ENCODE measurements at places on chromosomes 12 and 14.
A peak's percentile ranks its signal among the peaks of the same experiment; 100 is the strongest.

DNA sequence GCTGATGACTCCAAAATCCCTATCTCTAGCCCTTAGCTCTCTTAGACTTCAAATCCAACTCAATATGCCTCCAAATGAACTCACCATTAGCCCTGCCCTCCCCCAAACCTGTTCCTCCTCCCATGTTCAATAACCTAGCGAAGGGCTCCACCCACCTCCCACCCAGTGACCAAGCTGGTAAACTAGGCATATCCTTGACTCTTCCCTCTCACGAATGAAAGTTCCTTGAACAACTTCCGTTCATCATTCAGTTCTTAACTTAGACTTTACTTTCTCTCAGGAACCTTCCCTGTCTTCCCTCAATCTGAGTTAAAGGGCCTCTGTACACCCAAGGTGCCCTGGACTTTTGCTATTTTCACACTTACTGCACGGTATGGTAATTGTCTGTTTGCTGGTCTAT lies 1.9 kb upstream of the KLHDC1 start:
- no peak for DNase-seq

GRCh38 chr14:80545935-80546854 lies 334.9 kb upstream of the DIO2 start:
- no peak for DNase-seq

DNA sequence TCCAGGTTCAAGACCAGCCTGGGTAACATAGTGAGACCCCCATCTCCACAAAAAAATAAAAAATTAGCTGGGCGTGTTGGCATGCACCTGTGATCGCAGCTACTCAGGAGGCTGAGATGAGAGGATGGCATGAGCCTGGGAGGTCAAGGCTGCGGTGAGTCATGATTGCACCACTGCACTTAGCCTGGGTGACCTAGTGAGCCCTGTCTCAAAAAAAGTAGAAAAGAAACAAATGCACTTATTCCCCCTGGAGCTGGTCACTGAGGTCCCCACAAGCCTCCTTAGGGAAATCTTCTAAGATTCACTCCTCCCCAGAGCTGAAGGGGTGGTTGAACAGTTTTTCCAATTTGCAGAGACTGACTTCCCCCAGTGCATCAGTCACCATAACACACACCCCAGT lies 1.6 kb downstream of the CD9 start:
- DNase-seq = no peak

DNA sequence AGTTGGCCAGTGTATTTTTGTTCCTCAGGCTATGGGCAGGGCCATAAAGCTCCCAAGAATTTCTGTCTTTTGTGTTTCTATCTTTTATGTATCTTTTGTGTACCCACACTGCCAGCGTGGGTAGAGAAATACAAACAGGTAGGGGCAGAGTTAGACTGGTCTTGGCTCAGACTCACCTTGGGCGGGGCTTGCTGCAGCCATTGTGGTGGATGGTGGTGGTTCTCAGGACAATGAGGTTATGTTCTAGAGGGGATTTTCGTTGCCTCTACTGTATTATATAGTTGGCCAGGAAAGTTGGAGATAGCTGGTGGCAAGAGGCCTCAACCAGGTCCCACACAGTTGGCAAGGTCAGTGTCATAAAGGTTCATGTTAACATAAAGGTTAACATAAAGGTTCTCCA lies 977.5 kb upstream of the LRFN5 start:
- DNase-seq = no peak

GRCh38 chr14:97027256-97027999 lies 230.2 kb downstream of the VRK1 start:
- DNase-seq = no peak

- no peak for DNase-seq
These were observed 888 bp downstream of the C1QL4 start for GRCh38 chr12:49335955-49336644.

GRCh38 chr14:104210817-104211195 lies 72.4 kb downstream of the KIF26A start:
- DNase-seq = no peak

DNA sequence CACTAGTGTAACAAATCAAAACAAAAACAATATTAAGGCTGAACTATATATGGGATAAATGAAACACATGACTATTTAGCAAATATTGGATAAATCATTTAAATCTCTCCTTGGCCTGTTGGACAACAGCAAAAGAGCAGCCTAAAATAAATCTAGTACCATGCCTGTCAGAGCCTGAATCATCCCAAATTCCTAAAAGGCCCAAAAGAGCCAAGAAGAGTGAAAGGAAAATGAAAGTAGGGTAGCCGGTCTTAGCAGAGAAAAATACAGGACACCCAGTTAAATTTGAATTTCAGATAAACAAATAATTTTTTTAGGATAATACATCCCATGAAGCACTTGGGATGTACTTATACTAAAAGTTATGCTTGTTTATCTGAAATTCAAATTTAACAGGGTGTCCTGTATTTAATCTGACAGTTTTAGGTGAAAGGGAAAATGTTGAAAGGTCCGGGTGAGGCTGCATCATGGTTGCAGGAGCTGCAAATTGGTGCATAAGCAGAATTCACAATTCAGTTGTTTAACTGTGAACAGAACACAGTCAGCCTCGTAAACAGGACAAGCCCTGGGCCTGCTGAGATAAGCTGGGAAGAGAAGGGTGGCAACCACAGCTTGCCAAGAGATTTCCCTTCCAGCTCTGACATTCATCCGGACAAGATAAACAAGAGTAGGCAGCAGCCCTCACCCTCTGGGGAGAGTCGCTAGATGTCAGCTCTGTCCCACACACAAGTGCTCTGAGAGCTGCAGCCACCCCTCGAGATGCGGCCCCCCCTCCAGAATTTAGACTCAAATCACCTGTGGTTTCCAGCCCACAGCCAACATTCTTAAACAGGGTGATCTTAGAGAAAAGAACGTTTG lies 30.3 kb downstream of the DMAC2L start:
- peak; percentile 71 for DNase-seq

DNA sequence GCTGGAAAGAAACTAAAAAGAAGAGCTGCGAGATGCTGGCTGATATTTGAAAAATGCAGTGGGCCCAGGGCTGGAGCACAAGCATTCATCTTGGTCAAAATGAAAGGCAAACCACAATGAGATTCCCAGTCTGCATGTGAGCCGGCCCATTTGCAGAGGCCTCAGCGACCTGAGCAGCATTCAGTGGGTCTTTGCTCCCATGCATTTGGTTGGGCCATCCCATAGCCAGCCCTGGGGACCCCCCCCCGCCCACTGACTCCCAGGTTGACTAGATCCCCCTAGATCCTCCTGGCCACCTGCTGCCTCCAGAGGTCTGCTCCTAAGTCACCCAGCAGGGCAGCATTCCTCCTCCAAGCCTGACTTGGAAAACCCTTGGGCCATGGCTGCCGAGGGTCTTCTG lies 59.8 kb downstream of the PRMT8 start:
- DNase-seq = no peak

GRCh38 chr12:118727979-118728366 lies 253.4 kb upstream of the SRRM4 start:
- DNase-seq = no peak

DNA sequence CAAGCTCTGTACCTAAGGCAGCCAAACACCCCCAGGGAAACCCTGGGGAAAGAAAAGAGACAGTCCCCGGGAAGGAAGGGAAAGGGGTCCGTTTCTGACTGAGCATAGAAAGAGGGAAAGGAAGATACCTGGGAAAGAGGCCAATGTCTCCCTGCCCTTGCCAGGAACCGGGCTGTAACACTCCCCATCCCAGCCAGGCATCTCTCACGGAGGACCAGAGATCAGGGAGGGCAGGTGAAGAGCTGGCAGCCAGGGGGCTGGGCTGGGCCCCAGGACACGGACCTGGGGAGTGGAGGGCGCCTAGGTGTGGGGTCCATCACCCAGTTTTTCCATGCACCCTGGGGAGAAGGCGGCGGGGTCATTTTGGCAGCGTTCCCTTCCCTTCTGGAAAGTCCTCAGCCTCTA lies 18.9 kb upstream of the PLEKHH1 start:
- DNase-seq = no peak
